ENCODE measurements at places on chromosomes 16 and 17.

DNA sequence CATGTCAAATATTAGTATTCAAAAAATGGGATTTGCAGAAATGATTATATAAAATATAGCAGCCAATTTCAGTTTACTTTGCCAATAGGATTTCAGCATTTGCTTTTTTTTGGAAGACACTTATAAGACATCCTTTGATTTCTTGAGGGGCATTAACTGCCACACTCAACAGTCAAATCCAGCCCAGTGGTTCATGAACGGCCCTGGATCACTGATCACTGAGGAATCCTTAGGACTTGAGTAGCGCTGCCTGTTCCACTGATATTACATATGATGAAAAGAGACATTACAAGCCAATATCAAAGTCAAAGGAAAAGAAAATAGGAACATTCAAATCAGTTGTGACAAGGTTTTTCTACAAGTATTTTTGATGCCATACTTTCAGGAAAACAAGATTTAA is 21.0 kb upstream of the YWHAE start:
- DNase-seq: no peak

GRCh38 chr17:15466131-15466530 is 1.3 kb downstream of the CDRT4 start:
- no peak for DNase-seq

- no peak for DNase-seq
Measured at GRCh38 chr17:79748295-79749099, 17.8 kb downstream of the ENPP7 start.

- no peak for DNase-seq
Measured at GRCh38 chr17:64058621-64059020, 38.2 kb upstream of the ICAM2 start.

DNA sequence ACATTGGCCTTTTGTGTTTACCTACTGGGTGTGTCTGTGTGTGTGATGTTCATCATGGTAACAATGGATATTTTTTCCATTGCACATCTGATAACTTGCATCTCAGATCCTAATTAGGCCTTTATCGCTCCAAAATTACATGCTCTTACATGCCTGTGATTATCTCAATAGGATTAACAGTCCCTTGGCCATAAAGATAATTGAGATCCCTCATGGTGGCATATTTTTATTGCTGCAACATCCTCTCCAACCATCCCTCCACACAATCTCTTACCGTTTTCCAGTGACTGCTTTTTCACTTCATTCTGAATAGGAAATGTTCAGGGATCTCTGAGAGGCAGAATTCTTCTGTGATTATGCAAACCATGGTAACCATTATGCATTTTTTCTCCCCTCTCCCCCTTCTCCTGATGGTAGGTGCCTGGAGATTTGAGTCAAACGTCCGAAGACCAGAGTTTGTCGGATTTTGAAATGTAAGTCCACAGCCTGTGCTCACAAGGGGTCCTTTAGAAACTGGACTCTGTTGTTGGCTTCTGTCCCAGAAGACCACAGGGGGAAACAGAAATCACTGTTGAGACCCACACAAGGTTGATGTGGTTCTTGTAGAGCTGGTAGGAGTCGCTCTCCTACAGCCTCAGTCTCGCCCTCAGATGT is 405.5 kb downstream of the CPPED1 start:
- no peak for DNase-seq

DNA sequence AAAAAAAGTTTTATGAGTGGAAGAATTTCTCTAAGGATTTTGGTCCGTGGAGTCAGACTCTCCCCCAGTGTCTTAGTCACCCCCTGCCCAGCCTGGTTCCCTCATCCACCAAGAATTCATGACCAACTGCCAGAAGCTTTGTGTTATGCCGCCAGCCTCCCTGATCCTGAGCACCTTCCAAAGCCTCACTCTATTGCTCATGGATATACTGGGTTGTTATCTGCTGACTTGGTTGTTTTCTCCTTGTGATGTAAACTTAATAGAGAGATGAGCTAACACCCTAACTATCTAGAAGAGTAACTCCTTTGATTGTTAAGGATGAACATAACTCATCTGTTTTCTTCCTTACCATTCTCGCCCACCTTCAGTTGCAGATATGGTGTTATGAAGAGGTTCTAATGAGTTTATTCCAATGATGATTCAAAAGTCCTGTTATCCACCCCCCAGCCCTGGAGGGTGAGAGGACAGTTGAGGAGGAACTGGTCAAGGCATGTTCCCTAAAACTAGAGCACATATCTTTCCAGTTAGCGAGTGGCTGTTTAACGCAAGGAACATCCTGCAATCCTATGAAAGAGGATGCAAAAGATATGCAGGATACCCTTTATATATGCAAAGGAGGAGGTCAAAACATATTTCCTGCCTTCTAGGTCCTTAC is 1.5 kb upstream of the PSMD3 start:
- DNase-seq: no peak

- DNase-seq: no peak
Measured at GRCh38 chr17:40151414-40151963, 11.2 kb downstream of the CASC3 start.

GRCh38 chr16:19883296-19883965 is 1.2 kb downstream of the GPRC5B start:
- DNase-seq: no peak

DNA sequence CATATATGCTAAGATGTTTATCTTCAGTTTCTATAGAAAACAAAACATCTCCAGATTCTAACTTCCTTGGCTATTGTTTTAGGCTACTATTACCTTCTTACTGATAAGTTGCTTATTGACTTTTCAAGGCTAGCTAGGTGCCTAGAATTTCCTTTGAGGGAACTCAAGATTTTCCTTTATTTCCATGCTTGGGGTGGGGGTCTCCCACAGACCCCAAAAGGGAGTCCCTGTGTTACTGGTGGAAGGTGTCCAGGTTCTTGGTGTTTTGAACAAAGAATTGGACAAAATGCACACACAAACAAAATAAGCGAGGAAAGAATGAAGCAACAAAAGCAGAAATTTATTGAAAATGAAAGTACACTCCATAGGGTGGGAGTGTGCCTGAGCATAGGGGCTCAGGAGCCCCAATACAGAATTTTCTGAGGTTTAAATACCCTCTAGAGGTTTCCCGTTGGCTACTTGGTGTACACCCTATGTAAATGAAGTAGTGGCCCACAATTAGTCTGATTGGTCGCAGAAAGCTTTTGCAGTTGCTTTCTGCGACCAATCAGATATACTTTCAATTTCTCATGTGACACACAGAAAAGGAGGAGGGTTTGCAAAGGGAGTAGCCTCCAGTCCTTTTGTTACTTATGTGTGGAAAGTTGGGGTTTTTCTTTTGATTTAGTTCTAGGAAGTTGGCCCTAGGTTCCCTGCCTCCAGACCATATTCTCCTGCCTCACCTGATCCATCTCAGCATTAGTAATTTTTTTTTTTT is 67.5 kb downstream of the MARF1 start:
- no peak for DNase-seq

DNA sequence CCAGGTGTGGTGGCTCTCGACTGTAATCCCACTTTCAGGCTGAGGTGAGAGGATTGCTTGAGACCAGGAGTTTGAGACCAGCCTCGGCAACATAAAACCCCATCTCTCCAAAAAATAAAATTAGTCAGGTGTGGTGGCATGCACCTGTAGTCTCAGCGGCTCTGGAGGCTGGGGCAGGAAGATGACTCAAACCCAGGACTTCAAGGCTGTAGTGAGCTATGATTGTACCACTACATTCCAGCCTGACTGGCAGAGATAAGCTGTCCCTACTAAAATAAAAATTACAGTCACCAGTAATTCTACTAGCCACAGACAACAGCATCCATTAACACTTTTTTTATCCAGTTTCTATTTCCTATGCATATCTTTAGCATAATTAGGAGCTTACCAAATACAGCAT is 176.3 kb downstream of the CPPED1 start:
- DNase-seq: no peak

GRCh38 chr16:66660422-66661209 is 35.9 kb downstream of the CMTM4 start:
- DNase-seq: no peak

GRCh38 chr17:31453896-31454295 is 62.4 kb downstream of the RAB11FIP4 start:
- no peak for DNase-seq

GRCh38 chr17:2123375-2124251 is 68.7 kb downstream of the HIC1 start:
- DNase-seq: no peak

DNA sequence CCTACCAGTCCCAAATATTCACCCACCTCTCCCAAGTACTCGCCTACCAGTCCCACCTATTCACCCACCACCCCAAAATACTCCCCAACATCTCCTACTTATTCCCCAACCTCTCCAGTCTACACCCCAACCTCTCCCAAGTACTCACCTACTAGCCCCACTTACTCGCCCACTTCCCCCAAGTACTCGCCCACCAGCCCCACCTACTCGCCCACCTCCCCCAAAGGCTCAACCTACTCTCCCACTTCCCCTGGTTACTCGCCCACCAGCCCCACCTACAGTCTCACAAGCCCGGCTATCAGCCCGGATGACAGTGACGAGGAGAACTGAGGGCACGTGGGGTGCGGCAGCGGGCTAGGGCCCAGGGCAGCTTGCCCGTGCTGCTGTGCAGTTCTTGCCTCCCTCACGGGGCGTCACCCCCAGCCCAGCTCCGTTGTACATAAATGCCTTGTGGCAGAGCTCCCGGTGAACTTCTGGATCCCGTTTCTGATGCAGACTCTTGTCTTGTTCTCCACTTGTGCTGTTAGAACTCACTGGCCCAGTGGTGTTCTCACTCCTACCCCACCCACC is 29.8 kb downstream of the POLR2A start:
- DNase-seq: no peak

DNA sequence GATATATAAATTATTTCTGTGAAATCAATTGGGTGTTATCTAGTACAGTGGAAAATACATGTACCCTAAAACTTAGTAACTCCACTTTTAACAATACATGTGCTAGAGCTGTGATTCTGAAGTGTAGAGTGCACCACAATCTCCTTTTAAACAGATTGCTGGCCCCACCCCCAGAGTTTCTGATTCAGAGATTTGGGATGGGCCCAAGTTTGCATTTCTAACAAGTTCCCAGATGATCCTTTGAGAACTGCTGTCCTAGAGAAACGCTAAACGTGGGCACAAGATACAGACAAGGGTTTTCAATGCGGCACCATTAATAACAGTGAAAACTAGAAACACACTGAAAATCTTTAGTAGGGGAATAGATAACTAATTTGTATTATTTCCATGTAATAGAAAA is 49.2 kb downstream of the NXPH3 start:
- no peak for DNase-seq

GRCh38 chr17:67390646-67391361 is 13.7 kb downstream of the PITPNC1 start:
- peak; percentile 35 for DNase-seq

DNA sequence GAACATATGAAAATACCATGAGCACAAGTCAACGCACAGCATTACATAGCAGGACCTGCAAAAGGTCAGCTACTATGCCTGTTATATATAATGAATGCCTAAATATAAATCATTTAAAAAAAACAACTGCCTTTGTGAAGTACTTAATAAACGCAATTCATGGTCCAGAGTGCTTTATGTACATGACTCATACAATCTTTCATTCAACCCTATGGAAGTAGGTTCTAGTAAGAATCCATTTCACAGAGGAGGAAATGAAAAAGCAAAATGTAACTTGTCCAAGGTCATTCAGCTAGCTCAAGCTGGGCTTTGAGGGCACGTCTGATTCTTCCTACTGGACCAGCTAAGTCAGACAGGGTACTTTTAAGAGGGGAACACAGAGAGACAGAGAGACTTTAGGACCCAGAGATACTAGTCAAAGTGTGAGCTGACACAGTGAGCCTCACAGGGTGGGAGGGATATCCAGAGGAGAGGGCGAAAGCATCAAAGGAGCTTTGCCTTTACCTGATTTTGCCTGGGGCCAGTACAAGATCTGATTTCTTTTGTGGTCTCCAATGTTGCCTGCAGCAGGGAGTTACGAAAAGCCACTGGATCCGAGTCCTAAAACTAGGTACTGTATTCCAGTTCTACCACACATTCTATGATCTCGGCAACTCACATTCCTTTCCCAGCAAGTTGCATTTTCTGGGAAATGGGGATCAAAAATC is 83.4 kb upstream of the ZFHX3 start:
- DNase-seq: no peak

DNA sequence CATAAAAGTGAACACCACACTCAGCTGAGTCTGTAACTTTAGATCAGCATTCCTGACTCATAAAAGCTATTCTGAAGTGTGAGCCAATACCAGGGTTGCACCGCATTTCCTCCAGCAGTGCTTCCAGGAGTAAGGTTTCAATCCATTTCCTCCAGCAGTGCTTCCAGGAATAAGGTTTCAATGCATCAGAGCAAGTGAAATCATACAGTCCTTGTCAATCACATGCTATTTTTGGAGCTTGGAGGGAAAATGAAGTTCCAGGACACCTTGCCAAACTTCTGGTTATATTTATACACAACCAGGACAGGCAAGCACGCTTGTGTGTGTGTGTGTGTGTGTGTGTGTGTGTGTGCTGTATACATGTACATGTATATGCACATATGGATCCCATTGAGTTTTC is 327.6 kb downstream of the GRIN2A start:
- no peak for DNase-seq

DNA sequence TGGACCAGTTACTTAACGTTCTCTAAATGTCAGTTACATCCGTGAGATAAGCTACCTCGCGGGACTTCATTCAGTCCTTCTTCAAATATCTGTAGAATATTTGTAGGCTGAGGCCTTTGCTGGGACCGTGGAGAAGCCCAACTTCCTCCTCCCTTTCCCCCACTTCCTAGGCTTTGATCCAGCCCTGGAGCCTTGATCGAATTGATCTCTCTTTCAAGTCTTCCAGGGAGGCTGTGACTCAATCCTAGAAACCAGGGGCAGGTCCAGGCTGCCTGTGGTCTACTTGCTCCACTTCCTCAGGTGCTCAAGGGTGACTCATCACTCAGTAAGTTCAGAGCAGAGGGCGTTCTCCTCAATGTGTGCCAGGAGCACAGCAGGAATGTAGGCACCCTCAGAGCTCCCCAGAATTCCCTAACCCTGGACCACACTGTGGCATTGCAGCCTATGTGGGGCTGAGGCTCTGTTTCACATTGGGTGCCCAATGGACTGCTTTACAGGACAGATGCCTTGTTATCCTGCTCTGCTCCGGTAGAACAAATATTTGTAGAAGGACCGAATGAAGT is 11.2 kb upstream of the CEP20 start:
- DNase-seq: no peak

DNA sequence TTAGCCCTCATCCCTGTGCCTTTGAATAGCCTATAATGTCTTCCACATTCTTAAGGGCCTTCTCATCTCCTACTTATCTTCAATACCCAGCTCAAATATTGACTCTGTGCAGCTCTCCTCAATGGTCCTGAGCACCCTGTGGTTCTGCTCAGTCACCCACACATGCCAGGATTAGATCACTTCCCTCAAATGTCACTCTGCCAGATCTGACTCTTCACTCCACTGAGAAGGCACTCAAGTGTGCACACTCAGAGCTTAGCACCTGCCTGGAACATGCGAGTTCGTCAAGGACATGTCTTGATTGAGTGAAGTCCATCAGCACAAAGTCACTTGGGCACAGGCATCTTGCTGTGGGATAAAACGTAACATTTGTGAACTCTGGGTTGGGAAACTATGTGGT is 404.8 kb downstream of the CDH13 start:
- DNase-seq: no peak
